Hypothalamus (tissue), 51 donors: ENCODE measurements at places on chromosomes 1 and 21.

DNA sequence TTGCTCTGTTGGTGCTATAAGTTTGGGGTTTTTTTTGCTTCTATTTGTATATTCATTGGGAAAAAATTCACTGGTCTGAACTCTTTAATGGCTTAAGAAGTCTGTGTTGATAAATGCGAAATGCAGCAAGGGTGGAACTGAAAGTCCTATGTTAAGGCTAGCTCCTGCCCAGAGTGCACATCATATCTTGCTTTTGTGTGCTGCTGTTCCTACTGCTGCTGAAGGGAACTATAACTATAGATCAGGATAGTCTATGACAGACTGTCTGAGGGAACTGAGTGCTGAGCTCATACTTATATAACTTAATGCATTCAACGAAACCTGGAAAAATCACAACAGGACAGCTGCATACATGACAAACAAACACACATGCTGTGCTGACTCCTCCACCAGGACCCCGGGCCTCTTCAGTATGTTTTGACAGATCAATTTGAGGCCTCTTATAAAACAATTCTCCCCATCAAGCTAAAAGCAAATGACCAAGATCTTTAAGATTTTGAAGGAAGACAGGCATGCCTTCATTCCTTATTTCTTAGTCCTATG is 1031.5 kb upstream of the ADGRL2 start:
- DNase-seq: no peak

DNA sequence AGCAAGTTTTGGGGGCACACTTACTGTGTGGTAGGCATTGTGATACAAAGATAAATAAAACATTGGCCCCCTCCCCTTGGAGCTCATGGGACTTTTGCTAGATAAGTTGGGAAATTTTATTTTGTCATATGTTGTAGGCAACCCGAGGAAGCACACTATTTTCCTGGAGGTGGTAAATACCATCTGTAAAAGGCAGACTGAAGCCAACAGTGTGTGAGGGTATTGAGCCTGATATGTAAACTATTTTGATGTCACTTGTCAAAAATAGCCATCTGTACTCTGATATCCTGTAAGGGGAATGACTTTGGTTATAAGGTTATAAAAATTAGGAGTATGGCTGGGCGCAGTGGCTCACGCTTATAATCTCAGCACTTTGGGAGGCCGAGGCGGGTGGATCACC is 30.6 kb downstream of the VANGL2 start:
- no peak for DNase-seq

- DNase-seq: no peak
Measured at GRCh38 chr1:192327997-192328396, 11.2 kb downstream of the RGS21 start.

DNA sequence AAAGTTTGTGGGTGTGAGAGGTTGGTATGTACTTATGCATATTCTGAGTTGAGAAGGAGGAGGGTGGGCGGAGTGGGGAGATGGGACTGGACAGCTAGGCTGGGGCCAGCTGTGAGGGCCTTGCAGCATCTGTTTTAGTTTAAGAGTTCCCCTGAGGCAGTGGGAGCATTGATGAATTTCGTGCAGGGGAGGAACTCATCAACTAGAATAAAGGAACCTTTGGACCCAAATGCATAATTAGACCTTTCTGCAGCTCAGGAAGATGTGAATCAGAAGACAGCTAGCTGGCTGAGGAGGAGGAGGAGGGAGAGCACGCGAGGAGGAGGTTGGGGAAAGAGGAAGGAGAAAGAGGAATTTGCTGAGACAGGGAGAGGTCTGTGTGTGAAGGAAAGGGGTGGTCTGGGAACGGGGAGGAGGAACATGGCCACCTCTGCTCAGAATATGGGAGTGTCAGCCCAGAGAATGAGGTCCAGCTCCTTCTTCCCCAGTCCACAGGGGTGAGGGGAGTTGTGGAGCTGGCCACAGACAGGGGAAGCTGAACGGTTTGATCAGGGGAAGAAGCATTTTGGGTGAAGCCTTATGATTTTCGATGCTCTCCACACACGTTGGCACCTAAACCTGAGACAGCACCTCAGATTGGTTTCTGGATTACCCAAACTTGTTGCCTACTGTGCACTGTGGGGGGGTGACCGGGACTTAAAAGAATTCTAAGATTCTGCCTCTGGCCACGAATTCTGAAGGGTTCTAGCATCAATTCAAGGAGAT is 27.7 kb downstream of the MYOG start:
- DNase-seq: no peak

DNA sequence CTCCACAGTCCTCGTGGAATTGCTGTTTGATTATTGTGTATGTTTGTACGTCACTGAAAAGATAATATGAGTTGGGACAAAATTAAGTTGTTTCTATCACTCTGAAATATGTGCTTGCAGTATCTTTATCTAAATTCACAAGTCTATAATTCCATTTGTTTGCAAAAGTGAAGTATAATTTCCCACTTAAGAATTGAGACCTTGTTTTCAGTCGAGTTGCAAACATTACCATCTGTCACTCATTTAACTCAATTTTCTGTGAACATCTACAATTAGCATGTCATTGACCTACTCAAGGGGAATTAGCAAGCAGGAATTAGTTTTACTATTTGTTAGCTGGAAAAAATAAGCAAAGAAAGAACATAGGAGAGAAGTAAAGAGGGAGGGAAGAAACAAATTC is 195.8 kb downstream of the TPR start:
- DNase-seq: no peak

- no peak for DNase-seq
Measured at GRCh38 chr21:44496564-44497550, 41.5 kb downstream of the LRRC3 start.

DNA sequence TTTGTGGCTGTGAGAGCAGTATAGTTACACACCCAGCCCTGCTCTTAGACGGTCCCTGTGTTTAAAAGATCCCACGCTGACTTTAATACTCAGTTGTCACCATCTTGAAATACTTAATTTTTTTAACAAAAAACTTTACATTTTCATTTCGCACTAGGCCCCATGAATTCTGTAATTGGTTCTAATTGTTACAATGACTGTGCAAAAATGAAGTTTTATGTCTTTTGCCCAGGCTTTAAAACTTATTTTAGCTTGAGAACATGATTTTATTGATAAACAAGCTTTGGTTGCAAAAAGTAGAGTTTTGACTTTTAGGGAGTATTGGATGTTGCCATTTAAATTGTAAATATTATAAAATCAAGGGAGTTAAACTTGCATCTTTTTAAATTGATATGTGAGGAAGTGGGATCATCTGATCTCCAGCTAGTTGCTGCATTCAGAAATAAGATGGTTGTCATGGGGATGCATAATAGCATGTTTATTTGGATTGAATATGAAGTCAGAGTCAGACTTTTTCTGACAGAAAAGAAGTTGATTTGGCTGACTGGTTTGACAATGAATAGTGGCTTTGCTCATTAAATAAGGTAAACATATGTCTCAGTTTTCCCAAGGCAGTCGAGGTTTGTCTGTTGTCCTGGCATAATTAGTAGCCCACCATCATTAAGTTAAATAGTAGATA is 23.0 kb upstream of the CRP start:
- no peak for DNase-seq

- no peak for DNase-seq
Measured at GRCh38 chr1:169163059-169163458, 56.6 kb downstream of the ATP1B1 start.

- DNase-seq: no peak
Measured at GRCh38 chr1:68326481-68326880, 94.2 kb upstream of the WLS start.

DNA sequence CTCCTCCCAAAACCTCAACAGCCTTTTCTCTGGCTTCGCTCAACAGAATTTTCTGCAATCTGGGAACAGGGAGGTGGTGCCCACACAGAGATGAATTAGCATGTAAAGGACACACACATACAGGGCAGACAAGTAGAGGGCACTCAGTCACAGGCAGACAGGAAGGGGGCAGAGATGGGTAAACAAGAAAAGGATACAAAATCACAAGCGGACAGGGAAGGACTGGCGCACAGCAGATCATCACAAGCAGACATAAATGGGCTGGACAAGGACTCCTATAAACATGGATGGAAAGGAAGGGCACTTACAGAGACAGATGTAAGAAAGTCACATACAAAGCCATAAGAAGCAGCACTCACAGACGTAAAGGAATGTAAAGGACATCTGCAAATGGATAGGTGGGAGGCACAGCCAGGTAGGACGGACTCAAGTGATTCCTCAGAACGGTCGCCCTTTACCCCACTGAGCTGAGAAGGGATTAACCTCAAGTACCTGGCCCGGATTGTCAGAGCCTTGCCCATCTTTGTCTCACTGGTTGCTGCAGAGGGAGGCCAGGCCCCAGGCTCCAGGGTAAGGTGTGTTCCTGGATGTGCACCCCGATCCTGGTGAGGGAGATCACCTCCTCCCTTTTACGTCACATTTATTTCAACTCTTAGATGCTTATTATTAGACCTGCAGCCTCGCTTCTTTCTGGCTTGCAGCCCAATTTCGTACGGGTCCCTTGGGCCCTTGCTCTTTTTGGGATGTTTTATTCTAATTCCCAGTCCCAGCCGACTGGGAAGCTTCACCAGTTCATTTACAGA is 836 bp upstream of the PRCC start:
- DNase-seq: peak; percentile 4

DNA sequence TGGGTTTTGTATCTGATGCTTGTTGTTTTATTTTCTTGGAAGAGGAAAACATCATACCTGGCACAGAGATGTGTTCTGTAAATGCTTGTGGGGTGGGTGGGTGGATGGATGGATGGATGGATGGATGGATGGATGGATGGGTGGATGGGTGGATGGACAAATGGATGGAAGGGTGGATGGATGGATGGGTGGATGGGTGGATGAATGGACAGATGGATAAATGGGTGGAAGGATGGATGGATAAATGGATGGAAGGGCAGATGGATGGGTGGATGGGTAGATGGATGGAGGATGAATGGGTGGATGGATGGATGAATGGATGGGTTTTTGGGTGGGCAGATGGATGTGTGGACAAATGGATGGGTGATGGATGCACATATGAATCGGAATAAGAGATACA is 111.5 kb downstream of the PDE9A start:
- no peak for DNase-seq

- DNase-seq: no peak
Measured at GRCh38 chr1:118254001-118254400, 69.0 kb upstream of the SPAG17 start.

GRCh38 chr1:228459091-228459993 is 27.8 kb upstream of the RNF187 start:
- DNase-seq: no peak
